ENCODE measurements at places on chromosomes 11 and 22. TPM values are rescaled to one million over a fixed set of nuclear protein-coding genes. Genes with fewer than 3 reads are reported as not detected.
A peak's percentile ranks its signal among the peaks of the same experiment; 100 is the strongest.

GRCh38 chr22:22200569-22201184, 43.9 kb upstream of the VPREB1 start:
- DNase-seq: no peak

- no peak for DNase-seq
Observed at GRCh38 chr11:116580799-116581198, 192.0 kb downstream of the BUD13 start.

DNA sequence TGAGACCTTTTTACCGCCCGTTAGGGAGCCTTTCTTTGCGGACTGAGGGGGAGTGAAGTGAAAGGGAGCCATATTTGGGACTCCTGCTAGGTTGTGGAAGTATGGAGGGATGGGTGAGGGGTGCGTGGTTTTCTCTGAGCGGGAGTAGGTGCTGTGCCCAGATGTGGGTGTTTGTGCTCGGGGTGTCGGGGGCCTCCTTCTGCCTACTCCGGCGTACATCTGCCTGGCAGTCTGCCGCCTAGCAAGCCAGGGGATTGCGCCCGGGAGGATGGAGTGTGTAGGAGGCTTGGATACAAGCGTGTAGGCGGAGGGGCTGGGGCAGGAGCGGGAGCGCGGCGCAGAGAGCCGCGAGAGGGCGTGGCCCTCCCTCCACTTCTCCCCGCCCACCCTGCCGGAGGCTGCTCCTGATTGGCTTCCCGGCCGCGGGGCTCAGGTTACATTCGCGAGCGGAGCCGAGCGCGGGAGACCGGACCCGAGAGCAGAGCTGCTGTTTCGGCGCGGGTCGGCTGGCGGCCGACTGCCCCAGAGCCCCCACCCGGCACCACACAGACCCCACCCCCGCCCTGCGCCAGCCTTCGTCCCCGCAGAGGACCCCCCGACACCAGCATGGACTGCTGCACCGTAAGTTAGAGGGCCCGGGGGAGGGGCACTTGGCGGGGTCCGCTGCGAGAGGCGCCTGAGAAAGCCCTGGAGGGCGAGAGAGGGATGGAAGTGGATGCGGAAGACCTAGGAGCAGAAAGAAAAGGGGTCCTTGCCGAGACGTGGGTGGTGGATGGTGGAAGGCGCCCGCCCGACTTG, at the start of gene NRGN:
Gene NRGN (plus strand): TSS at position 464 of the 798 bp plus-strand sequence. CDS start 143 bp downstream, at position 607.
- DNase-seq: peak; percentile 93

- no peak for DNase-seq
Observed at GRCh38 chr22:50325444-50326224, 1.2 kb downstream of the DENND6B start.

Gene VWCE
- 2.2 TPM for total RNA-seq

Measured in heart right ventricle (tissue), 16 donors.